ENCODE measurements at places on chromosomes 4 and X.
A peak's percentile ranks its signal among the peaks of the same experiment; 100 is the strongest.

GRCh38 chr4:20416800-20417199 lies 165.1 kb downstream of the SLIT2 start:
- DNase-seq: no peak

DNA sequence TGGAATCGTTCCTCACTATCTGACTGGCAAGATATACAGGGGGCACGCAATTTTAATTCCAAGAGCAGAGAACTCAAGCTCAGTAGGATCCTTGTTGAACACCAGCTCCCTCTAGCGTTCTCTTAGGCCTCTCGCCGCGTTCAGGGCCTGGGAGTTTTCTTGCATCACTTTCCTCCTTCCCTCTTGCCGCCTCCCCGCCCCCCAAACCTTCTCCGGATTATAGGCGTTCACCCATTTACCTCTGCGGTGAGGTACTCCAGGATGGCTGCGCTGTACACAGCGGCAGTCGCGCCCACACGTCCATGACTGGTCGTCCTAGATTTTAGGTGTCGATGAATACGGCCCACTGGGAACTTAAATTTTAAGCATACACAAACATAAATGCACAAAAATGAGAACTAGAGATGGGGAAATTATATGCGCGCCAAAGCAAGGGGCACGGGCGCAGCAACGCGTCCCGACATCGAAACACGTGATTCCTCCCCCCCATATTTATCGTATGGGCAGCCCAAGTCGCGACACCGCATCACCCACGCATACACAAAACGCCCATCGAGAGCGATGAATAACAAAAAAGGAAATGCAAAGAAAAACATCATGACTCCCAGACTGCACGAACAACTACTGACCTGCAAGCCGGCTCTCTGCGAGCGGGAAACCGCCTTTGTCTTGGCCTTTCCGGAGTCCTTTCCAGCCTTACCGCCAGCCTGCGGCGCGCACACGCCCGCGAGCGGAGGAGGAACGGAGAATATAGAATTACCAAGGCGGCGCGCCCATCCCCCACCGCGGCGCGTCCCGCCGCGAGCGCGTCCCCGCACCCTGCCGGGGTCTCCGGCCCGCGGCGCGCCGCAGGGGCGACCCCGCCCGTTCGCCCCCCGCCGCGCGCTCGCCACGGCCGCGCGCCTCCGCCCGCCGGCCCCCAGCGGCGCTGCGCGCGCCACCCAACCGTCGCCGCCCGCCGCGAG lies 759 bp downstream of the H2AZ1 start:
- peak; percentile 67 for DNase-seq

GRCh38 chr4:97866821-97867556 lies 276.3 kb downstream of the STPG2 start:
- DNase-seq: peak; percentile 35

- DNase-seq: no peak
Measured at GRCh38 chr4:83171436-83172039, 57.0 kb upstream of the PLAC8 start.

DNA sequence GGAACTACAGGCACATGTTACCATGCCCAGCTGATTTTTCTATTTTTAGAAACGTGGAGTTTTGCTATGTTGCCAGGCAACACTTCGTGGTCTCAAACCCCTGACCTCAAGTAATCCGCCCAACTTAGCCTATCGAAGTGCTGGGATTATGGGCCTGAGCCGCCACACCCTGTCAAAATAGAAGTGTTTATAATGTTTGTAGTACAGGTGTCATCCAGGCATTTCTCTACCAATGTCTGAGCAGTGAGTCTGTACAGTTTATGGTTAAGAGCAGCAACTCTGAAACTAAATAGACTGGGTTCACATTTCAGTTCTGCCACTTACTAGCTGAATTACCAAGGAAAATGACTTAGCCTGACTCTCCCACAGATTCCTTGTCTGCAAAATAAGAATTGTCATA lies 460.4 kb upstream of the GALNT7 start:
- DNase-seq: no peak

Data from epithelial cell of proximal tubule (primary cell).